Right atrium auricular region (tissue), 2 donors: ENCODE measurements at places on chromosomes 2 and 18. TPM values are rescaled to one million over a fixed set of nuclear protein-coding genes. Genes with fewer than 3 reads are reported as not detected.

- no peak for DNase-seq
Measured at GRCh38 chr18:36745219-36745975, 83.4 kb downstream of the TPGS2 start.

- DNase-seq: no peak
Measured at GRCh38 chr2:34907812-34908211, 1308.7 kb upstream of the FAM98A start.

- DNase-seq: no peak
Measured at GRCh38 chr2:240339411-240340360, 95.8 kb upstream of the GPC1 start.

DNA sequence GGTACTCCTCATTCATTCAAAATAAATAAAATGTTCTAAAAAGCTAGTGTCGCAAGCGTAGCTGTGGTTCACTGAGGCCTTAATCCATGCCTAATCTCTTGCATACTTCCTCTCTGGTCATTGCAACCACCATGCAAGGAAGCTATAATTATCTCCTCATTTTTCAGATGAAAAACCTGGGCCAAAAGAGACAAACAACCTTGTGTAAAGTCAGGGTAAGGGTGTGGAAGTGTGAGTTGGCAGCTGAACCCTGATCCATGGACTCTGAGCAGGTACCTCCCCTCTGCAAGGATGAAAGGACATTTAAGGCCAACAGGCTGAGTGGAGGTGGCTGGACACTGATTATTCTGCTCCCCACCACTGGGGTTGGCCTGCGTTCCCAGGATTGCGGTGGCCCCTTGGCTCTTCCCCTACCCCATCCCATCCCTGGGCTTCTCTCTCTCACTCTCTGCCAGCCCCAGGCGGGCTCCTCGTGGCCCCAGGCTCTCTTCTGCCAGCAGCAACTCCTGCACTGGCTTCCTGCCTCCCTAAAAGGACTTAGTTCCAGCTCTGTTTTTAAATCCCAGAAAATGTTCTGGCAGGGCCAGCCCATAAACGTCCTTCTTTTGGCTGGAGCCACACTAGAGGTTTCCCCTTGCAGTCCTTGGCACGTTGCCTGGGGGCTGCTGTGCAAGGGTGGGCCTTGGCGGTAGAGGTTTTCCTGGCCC, 72.0 kb upstream of the AFF3 start:
- no peak for DNase-seq

DNA sequence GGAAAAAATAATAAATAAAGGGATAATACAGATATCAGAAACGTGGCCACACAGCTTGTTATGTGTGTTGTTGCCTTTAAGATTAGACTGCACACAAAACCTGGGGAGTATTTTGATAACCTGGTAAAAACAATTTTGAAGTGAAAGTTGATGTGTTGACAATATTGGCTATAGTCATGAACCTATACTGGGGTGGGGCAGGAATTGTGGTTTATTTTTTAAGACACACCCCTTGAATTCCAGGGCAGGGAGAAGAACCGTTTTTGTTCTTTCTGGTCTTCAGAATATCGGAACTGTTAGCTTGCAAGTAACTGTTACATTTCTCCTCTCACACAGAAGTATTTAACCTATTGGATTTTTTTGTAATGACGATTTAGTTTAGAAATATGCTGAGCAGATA, 80.4 kb downstream of the LIMS1 start:
- no peak for DNase-seq

DNA sequence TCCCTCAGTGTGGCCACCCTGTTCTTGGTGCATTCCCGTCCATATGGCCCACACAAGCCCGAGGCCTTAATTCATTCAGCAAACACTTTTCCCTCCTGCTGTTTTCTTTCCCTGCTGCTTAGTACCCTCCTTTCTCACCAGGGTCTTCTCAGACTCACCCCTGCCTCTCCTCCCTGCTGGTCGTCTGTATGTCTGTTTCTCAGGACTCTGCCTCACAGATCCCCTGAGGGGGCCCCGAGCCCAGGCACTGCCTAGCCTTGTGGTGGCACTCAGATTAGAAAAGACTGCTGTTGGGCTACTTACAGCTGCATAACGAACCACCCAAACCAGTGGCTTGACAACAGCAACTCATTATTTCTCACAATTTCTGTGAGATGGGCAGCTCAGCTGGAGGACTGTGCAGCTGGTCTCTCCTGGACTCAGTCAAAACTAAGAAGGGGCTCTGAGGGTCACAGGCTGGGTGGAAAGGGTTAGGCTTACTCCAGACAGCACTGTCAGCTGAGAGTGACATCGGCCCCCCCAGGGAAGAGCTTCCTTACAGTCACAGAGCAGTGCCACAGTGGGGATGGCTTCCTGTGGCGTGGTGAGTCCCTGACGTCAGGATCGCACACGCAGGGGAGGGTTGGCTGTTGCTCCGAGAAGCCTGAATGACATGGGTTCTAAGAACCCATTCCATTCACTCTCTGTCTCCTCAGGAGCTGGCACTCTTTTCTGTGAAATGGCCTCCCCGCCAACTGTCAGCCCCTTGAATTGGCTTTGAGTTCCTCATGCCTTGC, 139.0 kb downstream of the UXS1 start:
- no peak for DNase-seq

DNA sequence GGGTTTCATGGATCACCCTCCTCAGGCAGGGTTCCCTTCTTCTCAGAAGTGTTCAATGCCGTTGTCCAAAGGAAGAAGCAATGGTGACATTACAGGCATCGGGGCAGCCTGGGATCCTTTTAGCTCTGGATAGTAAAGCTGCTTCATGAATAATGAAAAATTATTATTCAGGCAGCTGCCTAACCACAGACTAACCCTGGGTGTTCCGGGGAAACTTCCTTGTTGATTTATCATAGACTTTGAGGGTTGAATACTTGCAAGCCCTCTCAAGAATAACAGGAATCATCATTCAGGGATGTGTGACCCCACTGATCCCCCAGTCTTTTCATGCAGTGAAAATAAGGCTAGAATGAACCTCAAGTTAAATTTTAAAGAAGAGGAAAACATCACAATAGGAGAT, 419.4 kb downstream of the MEIS1 start:
- DNase-seq: no peak

GRCh38 chr2:25305775-25306174, 36.0 kb downstream of the DNMT3A start:
- DNase-seq: no peak

DNA sequence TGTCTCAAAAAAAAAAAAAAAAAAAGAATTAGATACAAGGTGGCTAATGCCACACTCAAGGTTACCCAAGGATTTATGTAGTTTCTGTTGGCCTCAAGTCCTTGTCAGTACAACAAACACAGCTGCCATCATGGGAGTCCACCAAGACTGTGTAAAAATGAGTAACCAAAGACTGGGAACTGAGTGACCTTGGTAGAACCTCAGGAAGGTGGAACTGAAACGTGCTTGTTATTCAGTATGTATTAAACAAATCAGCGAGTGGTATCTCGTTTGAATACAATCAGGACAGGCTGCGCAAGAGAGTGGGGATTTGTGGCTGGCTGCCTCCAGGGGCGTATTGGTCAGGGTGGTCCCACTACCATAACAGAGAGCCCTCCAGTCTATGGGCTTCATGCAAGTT, 1.6 kb upstream of the SFTPB start:
- no peak for DNase-seq

The LTBP1 gene
- total RNA-seq: 168 TPM

The RGPD8 gene
- 8.3 TPM for total RNA-seq

The CD8B2 gene
- not detected for total RNA-seq

The FAM98A gene
- 32.0 TPM for total RNA-seq

The CD207 gene
- total RNA-seq: not detected

The SMIM21 gene
- not detected for total RNA-seq

The KRTCAP3 gene
- total RNA-seq: not detected
